ENCODE measurements at places on chromosomes 5 and 9.
A peak's percentile ranks its signal among the peaks of the same experiment; 100 is the strongest.

DNA sequence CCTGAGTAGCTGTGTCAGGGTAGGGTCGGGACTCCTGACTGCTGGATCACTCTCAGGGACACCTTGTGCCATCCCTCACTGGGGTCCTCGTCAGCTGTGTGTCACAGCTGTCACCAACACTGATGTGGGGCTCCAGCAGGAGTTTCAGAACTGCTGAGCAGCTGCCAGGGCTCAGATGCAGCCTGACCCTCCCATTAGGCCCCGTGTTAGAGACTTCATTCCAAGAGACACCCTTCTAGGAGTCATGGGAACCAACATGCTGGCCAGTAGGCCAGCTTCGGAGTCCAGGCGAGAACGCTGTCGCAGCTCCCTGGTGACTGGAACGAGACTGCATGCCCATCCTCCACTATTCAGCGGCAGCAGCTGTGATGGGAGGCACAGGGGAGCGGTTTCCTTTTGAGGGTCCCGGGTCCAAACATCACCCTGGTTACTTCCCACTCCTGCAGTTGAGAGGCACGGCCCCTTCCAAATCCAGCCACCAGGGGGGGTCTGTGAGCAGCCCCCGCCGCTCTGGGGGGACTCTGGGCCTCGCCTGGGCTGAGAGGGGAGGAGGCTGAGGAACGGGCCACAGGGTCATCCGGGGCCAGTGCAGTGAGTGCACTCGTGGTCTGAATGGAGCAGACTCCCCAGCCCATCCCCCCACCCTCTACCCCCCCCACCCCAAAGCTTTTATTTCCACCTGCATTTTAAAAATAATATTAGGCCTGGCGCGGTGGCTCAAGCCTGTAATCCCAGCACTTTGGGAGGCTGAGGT lies 12.6 kb upstream of the TCF7 start:
- peak; percentile 62 for DNase-seq

- DNase-seq: no peak
Observed at GRCh38 chr5:31417512-31417911, 114.4 kb downstream of the DROSHA start.

GRCh38 chr5:122727112-122727541 lies 47.8 kb upstream of the SNX2 start:
- no peak for DNase-seq

DNA sequence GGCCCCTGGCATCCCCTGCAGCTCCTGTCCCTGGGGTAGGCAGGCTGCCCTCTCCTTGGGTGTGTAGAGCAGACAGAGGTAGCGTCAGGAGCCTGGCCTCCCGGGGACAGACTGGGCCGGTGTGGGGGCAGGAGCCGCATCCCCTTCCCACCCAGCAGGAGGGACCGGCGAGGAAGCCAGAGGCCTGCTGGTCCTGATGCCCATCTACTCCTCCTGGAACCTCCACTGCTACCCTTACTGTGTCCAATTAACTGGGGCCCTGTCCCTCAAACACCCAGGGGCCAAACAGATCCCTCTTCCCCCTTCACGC lies 15.6 kb downstream of the RALGDS start:
- DNase-seq: no peak

DNA sequence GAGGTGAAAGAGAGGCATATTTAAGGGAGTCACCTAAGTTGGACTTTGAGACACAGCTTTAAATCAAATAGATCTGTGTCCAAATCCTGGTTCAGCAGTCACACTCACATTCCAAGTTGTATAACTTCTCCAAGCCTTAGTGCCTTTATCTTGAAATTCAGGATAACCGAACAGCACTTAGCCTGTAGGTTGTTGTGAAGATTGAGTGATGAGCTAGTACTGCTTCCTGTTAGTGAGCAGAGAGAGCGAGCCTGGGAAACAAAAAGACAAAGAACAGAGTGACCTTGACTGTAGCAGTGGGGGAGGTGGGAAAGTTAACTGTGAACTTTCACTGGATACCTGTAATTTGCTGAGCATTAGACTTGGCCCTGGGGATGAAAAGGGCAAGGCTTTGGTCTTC lies 22.4 kb downstream of the MAML1 start:
- no peak for DNase-seq

GRCh38 chr5:4924577-4924976 lies 215.6 kb upstream of the ADAMTS16 start:
- no peak for DNase-seq

DNA sequence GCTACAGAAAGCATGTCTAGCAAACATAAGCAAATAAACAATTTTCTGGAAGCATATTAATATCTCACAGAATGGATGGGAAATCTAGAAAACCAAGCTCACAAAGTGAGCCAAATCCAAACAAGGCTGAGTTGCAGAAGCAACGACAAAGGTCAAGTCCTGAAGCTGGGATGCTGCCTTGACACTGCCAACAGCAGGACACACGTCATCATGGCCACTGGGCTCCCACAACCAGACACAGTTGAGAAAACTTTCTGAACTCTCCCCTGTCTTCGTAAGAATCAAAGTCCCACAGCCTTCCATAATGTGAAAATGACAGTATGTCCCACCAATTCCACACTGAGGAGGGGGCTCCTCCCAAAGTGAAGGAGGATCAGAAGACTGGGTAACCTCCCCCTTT lies 37.6 kb downstream of the EPB41L4A start:
- no peak for DNase-seq
